ENCODE measurements at places on chromosomes 13 and 19.
A peak's percentile ranks its signal among the peaks of the same experiment; 100 is the strongest.

GRCh38 chr13:19695829-19696228, 62.4 kb downstream of the MPHOSPH8 start:
- DNase-seq: no peak

DNA sequence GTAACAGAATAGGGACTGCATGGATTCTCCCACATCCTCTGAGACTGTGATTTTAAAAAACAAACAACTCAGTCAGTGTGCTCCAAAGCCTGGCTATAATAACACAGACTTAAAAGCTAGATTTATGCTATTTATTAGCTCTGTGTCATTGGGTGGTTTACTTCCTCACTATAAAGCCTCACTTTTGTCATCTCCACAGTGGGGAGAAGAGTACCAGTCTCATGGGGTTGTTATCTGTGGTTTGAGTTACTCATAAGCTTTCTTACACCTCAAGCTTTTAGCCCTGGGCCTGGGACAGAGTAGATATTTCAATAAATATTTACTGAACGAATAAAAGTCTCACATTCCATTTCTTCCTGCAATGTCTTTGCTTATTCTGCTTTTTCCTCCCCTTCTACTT, 5.3 kb downstream of the RNASEH2B start:
- DNase-seq: no peak

DNA sequence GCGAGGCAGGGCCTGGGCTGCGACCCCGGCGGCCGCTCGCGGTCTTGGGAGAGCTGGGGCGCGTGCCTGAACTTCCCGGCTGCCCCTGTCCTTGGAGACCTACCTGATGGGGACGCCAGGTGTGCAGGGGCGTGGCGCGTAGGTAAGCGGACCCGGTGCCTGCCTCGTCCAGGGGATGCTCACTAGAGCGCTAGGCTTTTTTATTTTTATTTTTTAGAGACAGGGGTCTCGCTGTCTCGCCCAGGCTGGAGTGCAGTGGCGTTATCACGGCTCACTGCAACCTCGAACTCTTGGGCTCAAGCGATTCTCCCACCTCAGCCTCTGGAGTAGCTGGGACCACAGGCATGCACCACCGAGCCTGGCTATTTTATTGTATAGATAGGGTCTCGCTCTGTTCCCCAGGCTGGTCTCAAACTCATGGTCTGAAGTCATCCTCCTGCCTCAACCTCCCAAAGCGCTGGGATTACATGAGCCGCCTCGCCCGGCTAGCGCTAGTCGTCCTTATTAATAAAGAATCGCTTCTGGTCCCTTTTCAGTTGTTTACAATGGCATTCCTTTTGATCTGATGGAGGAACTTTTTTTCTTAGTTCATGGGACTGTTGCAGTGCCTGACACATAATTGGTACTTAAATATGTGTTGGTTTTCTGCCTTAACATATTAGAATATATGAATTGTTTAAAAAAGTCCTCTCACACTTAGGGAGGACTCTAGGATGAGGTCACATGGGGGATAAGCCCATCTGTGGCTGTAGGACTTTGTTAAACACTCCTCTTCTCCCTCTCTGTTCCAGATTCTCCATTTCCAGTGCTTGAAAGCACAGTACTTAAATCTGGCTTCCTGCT, 812 bp downstream of the DPY19L3 start:
- DNase-seq: no peak

DNA sequence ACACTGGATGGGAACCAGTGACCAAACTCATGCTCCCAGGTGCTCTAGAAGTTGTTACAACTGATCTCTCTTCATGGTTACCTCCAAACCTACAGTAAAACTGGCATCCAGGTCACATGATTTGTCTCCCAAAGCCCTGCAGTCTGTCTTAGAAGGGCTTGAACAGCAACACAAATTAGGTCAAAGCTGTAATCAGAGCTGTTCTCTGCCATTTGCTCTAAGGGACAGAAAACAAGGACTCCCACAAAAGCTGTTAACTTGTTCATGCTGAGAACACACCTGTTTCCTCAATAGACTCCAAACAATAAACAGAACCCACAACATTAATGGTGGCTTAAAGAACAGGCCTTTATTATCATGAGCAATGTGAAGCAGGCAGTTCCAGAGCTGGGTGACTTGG, 8.0 kb downstream of the ZNF671 start:
- DNase-seq: no peak

GRCh38 chr13:102650444-102650843, 44.4 kb downstream of the METTL21C start:
- DNase-seq: no peak

DNA sequence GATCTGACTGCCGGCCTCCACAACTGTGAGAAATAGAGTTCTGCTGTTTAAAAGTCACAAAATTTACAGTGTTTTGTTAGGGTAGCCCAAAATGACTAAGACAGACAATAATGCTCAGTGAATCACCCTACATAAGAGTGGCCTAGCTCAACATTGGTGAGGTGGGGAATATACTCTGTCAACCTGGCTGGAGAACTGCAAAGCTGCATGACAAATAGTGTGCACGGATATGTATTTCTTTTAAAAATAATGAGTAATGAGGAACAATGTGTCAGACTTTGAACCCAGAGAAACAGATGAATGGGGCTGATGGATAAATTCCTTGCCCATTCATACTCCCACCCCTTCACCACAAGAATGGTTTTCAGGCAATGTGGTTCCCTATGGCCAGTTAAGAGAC, 372.4 kb downstream of the SUCLA2 start:
- no peak for DNase-seq

GRCh38 chr13:52319876-52320275, 86.1 kb downstream of the THSD1 start:
- no peak for DNase-seq

GRCh38 chr19:53704011-53704410, 72.2 kb downstream of the DPRX start:
- DNase-seq: no peak

- peak; percentile 58 for DNase-seq
Measured at GRCh38 chr19:42201489-42202289, 15.8 kb downstream of the DEDD2 start.

GRCh38 chr19:55461974-55462626, 658 bp upstream of the ISOC2 start:
- no peak for DNase-seq

DNA sequence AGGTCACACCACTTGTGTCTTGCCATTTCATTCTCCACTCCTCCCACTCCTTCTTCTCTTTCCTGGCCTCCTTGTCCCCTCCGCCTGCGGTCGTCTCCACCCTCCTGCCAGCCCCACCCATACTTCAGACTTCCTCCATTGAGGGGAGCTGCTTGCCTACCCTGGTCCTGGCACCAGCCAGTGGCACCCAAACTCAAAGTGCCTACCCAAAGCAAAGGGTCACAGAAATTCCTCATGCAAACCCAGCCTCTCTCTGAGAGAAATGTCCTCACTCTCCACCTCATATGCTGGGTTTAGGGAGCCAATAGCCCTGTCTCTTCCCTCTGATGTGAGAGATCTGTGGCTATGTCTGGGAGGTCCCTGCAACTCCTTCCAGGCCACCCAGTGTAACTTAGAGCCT, 109.6 kb downstream of the TEX26 start:
- no peak for DNase-seq

DNA sequence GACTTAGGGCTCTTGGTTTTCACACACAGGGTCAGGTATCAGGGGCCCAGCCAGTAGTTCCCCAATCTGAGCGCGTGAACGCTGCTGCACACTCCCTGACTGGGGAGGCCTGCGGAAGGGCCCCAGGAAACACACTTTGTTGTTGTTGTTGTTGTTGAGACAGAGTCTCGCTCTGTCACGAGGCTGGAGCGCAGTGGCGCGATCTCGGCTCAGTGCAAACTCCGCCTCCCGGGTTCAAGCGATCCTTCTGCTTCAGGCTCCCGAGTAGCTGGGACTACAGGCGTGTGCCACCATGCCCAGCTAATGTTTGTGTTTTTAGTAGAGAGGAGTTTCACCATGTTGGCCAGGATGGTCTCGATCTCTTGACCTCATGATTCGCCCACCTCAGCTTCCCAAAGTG, 190.4 kb upstream of the GPR12 start:
- no peak for DNase-seq

GRCh38 chr13:46604226-46604990, 51.4 kb downstream of the LRCH1 start:
- DNase-seq: no peak

DNA sequence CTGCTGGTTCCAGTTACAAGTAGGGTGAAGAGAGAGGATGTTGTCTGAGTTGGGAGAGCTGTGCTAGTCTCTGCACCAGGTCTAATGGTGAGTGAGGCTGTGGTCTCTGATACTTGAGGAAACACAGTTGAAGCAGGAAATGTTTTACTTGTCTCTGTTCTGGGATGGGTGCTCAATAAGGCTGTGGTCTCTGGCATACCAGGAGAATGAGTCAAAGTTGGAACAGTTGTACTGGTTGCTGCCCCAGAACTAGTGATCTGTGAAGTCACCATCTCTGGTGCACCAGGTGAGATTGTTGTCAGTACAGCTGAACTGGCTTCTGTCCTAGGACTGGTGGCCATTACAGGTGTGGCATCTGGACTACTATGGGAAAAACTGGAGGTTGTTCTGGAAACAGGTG, 74.7 kb downstream of the MUC16 start:
- DNase-seq: no peak

DNA sequence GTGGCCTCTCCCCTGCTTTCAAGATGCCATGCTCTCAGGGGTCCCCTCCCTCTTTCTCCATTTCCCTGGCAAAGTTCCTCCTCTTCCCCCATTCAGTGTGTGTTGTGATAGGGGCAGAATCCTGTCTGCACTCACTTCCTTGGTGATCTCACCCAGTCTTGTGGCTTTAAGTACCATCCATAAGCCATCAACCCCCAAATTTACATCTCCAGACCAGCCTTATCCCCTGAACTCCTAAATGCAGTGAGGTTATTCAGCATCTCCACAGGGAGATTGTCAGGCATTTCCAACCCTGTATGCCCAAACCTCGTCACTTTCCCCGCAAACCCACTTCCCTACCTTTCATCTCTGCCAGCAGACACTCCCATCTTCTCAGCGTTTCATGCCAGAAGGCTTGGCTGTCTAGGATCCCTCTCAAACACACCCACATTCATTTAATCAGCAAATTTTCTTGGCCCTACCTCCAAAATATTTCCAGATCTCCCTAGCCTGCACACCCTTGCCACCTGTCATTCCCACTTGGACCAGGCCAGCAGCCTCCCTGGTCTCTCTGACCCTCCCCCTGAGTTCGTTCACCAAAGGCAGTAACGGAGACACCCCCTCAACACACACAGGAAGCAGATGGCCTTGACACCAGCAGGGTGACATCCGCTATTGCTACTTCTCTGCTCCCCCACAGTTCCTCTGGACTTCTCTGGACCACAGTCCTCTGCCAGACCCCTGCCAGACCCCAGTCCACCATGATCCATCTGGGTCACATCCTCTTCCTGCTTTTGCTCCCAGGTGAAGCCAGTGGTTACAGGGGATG, at the start of gene HCST:
HCST (plus strand) TSS at position 676 of the 808 bp plus-strand sequence; CDS start at position 741, 65 bp downstream.
- DNase-seq: no peak

DNA sequence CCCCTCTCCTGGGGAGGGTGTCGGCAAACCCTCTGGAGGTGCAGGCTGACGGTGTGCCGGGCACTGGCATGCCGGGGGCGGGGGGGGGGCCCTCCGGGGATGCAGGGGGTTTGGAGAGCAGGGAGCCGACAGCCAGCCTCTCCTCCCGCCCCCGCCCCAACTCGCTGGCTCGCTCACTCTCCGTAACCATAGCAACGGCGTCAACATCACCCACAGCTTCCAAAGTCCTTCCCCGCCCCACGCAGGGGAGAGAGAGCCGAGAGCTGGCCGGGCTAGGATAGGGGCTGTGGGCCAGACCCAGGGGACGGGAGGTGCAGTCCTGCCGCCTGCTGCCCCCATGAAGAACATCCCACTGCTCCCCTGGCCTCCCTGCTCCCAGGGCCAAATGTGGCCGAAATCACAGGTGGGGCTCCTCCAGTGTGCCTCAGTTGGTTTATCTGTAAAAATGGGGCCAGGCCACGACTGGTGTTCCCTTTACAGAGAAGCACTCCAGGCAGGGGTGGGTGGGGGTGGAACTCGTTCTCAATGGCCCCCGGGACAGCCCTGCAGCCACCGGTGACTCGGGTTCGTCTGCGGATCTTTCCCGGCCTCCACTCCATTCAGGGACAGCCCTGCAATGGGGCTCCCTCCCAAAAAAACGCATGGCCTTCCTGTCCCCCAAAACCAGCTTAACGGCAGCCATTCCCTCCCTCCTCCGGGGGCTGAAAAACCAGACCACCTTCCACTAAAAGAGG, 3.2 kb downstream of the KLF16 start:
- peak; percentile 64 for DNase-seq

DNA sequence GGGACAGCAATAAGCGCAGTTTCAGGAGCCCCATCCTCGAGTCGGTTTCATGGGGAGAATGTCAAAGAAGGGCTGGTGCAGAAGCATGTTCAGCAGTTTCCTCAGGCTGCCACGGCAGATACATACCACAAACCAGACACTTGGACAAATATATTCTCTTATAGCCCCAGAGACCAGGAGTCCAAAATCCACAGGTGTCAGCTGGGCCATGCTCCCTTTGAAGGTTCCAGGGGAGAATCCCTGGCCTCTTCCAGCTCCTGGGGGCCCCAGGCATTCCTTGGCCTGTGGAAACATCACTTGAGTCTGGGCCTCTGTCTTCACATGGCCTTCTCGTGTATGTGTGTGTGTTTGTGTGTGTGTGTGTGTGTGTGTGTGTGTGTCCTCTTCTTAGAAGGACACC, 164.1 kb downstream of the UQCRFS1 start:
- no peak for DNase-seq

DNA sequence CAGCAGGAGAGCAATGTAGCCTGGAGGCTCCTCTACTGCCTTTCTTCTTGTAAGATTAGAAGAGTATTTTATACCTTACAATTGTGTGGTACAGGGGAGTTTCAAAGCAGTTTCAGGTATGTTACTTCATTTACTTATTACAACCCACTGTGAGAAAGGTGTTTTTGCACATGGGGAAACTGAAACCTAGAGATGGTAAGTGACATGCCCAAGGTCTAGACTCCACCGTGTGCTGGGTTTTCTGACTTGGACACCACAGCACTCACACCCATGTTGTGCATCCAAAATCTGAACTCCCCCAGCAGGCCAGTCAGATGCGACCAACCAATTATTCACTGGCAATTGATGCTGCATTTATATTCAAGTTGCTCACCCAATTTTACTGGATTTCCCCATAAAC, 22.8 kb downstream of the ERICH6B start:
- no peak for DNase-seq

- DNase-seq: no peak
Measured at GRCh38 chr19:43784241-43784980, 3.6 kb upstream of the KCNN4 start.

DNA sequence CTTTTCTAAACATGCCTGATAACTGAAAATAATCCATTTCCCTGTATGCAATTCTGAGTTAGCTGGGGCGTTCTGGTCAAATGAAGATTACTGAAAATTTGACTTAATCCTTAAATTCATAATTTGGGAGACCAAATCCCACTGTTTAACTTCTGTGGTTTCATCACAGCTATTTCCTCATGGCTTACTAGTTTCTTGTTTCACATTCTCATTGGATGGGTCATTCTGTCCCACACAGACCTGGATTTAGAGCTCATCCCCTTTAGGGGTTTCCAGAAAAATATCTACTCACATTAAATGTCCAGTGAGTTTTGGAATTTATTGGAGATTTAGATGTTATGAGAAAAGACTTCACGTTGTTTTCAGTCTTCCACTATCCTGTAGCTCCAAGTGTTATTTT, 709.3 kb upstream of the KLHL1 start:
- DNase-seq: no peak

Data from left ventricle myocardium superior (tissue), 1 donor.